ENCODE measurements at places on chromosomes 11 and 22.

GRCh38 chr11:4375431-4376140 is 7.4 kb upstream of the OR52B4 start:
- no peak for DNase-seq

DNA sequence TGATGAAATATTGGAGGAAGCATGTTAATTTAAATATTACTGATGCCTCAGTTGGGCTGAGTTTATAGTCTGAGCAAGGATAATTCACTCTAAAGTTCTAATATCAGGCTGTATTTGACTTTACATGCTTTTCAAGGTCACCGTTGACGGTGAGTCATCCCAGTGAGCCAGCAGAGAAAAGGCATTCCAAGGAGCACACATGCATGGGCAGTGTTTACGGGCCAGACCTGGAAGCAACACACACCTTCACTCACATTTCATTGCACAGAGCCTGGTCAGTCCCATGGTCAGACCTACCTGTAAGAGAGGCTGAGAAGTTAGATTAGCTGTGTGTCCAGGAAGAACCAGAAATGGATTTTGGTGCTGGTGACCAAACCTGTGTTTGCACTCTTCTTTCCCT is 53.5 kb downstream of the COMMD9 start:
- no peak for DNase-seq

- no peak for DNase-seq
Observed at GRCh38 chr11:19939415-19939929, 220.8 kb downstream of the DBX1 start.

GRCh38 chr11:12831471-12832202 is 157.4 kb downstream of the TEAD1 start:
- no peak for DNase-seq

DNA sequence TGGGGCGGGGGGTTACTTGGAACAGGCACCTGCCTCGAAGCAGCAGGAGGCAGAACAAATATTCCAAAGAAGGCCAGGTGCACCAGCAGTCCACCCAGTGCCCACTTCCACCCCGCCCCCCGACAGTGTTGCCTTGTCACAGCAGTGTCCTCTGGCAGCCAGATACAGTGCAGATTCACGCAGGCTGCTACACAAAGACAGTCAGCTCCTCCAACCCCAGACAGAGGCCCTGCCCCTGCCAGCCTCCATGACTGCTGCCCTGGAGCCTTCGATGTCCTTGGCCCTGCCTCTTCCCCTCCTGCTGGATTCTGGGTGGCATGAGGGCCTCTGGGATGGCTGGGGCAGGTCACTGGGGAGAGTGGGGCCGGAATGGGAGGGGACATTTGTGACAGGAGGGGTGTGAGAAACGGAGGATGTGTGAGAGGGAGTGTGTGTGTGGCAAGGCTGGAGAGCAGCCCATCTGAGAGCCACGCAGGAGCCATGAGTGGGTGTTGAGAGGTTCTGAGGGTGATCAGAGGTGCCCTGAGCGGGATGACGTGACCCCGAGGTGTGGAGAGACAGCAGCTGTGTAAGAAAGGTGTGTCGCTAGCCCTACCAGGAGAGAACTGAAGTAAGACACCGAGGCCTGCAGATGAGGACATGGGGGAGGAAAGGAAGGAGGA is 173.7 kb downstream of the CEP164 start:
- no peak for DNase-seq

GRCh38 chr11:31786996-31787685 is 24.0 kb downstream of the PAX6 start:
- DNase-seq = no peak

- DNase-seq = no peak
Observed at GRCh38 chr11:130315354-130315970, 745 bp upstream of the ZBTB44 start.

DNA sequence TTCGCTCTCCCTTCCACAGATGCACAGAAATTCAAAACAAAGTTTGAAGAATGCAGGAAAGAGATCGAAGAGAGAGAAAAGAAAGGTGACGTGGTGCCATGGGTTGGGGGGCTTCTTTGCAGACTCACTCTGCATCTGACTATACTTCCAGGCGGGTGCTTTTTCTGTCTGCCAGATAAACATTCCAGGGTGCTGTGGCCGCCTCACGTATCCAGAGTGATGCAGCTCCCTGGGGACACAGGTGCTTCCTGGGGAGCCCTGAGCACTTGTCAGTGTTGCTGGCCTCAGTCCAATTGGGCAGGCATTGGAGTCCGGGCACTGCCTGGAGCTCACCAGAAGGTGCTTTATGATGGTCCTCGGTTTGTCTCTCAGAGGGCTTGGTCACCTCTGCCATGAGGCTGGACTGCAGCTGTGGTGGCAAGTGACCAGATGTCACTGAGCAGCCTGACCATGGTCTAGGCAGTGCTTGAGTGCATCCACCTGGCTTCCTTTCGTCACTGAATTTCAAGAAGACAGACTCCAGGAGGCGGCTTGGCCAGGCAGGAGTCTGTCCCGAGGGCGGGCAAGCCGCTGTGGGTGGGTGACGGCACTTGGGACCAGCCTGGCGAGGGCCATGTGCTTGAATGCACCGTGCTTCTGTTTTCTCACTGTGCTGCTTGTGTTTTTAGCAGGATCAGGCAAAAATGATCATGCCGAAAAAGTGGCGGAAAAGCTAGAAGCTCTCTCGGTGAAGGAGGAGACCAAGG is 5.1 kb upstream of the ZDHHC8 start:
- DNase-seq = no peak

DNA sequence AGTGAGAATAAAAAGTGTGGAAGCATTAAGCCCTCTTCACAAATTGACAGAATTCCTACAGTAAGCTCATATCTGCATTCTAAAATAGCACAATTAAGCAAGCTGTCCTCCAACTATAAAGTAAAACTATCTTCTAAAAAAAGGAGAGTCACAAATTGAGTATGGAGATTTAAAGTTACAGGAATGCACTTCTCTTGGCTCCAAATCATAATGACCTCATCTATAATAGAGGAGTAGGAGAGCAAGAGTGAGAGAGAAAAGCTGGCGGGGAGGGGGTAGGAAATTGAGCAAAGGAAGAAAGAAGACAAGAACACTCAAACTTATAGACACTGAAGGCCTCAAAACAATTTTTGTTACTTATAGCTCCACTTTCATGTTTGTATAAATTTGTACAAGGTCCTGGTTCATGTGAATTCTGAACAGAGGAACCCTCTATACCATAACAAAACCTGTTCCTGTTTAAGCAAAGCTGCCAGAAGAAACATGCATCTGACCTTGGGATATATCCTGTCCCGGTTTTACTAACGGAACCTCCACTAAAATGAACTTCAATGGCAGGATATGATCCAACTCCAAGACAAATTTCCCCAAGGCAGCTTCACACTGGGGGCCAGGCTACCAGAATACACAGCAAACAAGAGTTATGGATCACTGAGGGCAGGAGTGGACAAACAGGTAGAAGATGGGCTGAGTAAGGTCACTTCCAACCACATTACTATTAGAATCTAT is 37.2 kb downstream of the SLC35F2 start:
- no peak for DNase-seq

DNA sequence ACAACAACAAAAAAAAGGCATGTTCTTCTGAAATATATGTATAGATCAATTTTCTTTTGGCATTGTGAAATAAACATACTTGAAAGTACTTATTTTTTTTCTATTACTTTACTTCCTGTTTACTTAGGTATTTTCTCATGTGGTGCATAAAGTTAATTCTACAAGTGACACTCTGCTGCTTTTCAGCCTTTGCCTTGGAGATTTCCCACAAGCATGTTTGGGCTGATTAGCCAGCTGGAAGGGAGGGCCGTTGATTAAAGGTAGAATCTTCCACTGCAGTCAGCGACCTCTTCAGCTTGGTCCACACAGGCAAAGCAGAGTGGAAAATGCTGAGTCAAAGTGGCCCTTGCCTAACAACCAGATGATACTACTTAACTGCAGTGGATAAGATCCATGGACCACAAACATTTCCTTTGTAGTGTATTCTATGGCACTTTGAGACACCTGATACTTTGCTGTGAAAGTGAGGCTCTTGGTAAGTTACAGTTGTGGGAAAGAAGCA is 176.0 kb downstream of the ARHGAP42 start:
- DNase-seq = no peak

GRCh38 chr11:32029721-32030120 is 61.2 kb upstream of the RCN1 start:
- no peak for DNase-seq

GRCh38 chr11:104361975-104362374 is 198.0 kb upstream of the PDGFD start:
- DNase-seq = no peak

DNA sequence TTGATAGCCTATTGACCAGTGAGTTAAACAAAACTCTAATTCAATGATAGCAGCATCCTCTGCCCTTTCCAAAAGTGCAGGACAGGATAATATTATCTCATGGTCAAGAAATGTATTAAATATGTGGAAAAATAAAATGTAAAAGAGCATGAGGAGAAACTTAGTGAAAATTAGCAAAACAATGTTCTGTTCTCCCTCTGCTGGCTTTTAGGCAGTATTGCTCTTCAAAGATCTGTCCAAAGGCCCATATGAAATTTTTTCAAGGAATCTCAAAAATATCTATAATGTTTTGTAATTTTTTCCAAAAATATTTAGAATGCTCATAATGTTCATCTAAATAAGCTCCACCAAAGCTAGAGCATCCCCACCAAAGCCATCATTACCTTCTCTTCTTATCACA is 8.3 kb upstream of the ARL14EP start:
- no peak for DNase-seq

DNA sequence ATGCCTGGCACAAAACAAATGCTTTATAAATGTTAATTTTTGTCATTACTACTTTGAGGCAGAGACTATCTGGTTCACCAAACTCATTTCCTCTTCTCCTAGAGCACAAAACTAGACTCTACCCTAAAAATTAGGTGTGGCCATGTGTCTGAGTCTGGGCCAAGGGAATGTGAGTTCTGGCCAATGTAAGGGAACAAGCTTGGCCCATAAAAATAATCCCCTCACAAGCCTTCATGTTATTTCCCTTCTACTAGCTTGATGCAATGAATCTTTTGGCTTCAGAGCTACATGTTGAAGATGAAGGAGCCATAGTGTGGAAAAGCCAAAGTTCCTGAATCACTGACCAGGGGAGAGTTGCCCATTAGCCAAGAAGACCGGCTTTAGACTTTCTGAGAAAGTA is 406.5 kb upstream of the CCDC90B start:
- no peak for DNase-seq

- no peak for DNase-seq
Observed at GRCh38 chr11:107669191-107669740, 42.6 kb downstream of the SLN start.

DNA sequence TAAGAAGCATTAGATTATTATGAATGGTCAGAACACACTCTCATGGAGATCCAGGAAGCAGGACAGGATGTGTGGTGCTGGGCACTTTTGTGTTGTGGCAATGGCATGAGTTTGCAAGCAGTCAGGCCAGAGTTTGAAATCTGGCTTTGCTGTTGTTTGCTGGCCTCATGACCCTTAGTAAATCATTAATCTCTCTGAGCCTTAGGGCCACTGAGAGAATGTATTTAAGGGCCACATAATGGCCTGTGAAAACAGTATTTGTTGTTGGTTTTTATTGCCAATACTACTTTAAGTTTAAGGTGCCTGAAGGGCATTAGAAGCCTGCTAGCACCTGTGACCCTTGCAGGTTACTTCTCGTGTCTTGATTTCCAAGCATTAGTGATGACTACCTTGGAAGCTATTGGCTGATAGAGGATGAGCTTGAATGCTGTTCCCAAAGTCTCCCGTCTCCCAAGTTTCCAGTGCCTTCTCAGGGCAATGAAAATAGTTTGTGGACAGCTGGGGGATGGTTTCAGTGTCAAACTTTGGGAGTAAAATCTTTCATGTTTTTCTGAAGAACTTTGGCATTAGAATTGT is 24.6 kb downstream of the STIM1 start:
- DNase-seq = no peak

DNA sequence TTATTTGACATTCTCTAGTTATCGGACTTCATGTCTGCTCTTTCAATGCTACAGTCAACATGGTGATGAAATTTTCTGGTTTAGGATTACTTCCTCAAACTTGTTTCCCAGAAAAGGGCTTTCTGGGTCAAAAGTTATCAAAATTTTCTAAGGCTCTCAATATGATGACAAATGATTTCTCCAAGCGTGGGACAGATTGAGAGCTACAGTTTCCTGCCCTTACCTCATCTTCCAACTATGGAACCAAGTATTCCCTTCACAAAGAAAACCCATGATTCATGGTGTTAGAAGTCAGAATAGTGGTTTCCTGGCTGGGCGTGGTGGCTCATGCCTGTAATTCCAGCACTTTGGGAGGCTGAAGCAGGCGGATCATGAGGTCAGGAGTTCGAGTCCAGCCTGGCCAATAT is 17.8 kb downstream of the MYO18B start:
- DNase-seq = no peak

- DNase-seq = no peak
Observed at GRCh38 chr11:119518746-119519730, 96.1 kb upstream of the THY1 start.

GRCh38 chr11:16184588-16184987 is 171.8 kb downstream of the SOX6 start:
- no peak for DNase-seq

DNA sequence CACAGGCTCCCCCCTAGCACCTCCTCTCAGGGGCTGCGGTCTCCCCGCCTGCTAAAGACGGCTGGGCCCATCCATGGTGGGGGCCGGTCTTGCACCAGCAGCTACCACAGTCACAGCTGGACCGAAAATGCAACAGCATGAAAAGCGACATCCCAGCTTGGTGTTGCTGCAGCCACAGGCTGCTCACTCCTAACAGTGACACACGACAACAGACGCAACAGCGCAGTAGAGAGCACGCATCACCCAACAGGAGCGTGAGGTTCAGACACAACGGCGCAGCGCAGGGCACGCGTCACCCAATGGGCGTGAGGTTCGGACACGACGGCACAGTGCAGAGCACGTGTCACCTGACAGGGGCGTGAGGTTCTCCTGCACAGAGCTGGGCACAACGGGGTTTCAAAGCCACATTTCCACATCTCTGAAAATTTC is 24.1 kb downstream of the TOLLIP start:
- no peak for DNase-seq

DNA sequence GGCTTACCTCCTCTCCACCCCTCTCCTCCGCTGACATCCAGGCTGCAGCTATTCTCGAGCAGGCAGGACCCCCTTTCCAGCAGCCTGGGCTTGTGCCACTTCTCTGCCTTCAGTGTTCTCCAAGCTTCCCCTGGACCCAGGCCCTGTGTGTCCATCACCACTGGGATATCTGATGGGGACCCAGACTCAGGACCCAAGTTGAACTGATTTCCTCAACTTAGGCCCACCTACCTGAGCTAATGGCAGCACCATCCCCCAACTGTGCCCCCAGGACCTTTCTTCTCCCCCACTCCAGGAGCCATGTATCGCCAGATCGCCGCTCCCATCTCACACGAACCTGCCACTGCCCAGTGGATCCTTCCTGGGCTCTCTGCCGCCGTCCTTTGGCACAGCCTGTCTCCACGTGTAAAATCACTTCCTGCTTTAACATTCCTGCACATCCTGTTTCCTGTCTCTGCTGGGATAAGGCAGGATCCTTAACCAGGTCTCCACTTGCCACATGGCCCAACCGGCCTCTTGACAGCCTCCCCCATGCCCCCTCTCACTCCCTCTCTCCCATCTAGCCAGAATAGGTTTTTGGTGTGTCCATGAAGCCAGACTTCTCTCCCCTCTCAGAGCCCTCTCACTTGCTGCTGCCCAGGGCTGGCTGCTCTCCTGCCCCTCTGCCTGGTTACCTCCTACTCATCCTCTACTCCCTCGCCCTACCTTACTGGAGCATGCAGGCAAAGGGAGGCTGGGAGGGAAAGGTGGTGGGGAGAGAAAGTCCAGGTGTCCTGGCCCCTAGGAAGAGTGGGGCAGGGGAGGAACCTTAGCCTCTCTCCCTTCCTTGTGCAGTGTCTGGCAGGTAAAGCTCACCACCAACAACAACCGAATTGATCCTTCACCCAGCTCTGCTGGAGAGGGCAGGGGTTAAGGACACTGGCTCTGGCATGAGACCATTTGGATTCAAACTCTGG is 9.4 kb downstream of the SPATA19 start:
- no peak for DNase-seq
